ENCODE measurements at places on chromosomes 13 and 19. TPM values are rescaled to one million over a fixed set of nuclear protein-coding genes. Genes with fewer than 3 reads are reported as not detected.

Gene DHDH
- total RNA-seq = 8.6 TPM

Gene PRTN3
- 2.7 TPM for total RNA-seq

DNA sequence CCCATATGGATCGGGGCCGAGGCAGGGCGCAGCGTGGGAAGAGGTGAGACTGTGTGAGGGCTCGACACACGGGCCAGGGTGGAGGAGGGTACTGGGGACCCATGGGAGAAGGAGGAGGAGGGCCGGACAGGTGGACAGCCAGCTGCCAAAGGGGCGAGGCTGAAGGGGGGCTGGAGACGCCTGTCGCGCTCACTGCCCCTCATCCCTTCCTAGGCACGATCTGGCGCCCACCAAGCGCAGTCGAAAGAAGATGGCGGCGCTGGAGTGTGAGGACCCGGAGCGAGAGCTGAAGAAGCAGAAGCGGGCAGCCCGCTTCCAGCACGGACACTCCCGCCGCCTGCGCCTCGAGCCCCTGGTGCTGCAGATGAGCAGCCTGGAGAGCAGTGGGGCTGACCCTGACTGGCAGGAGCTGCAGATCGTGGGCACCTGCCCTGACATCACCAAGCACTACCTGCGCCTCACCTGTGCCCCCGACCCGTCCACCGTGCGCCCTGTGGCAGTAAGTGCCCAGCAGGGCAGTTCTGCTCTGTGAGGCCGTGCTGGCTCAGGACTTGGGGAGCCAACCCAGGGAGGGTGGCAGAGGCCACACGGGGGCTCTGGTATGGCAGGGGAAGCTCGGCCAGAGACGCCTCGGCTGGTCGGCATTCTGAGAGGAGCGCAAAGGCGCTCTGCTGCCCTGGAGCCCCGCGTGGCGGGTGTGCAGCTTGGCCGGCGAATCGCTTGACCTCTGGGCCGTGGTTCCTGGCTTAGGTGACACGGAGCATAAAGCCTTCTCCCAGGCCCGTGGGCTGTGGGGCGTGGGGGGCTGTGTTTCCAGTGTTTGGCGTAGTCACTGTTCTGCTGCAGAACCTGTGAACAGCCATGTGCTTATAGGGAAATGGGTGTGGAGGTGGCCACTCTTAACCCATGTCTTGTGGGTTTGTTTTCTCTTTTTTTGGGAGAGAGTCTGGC, 6.9 kb downstream of the LENG9 start:
- DNase-seq = no peak

GRCh38 chr13:19882231-19882630, 18.8 kb upstream of the ZMYM5 start:
- DNase-seq = no peak

Gene TEX101
- not detected for total RNA-seq

DNA sequence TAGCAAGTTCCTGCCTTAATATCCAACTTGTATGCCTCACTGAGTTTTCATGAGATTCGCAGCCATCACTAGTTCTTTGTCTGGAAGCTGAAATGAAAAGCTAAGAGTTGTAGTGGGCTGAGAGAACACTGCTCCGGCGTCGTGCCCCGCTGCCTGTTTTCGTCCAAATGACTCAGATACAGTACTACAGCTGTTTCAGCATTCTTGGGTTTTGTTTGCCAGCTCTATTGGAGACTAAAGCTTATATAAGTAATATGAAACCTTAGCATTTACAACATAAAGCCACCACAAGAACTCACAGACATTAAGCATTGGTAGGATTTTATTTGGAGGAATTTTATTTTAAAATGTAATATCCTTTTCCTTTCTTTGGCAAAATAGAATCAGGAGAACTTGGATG, 299.7 kb downstream of the DLEU7 start:
- DNase-seq = no peak

DNA sequence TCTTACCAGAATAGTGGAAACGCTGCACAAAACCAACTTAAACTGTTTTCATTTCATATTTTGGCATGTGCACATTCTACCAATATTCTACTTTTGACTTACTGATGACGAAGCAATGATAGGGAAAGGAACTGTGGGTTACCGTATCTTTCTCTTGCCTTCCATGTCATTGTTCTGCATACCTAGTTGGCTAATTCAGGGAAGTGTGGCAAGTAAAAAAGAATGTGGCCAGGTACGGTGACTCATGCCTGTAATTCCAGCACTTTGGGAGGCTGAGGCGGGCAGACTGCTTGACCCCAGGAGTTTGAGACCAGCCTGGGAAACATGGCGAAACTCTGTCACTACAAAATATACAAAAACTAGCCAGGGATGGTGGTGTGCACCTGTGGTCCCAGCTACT, 108.2 kb downstream of the SIPA1L3 start:
- DNase-seq = no peak

Gene SLC25A41
- total RNA-seq = 0.93 TPM

Gene C3
- total RNA-seq = 7.0 TPM

GRCh38 chr13:110109140-110109783, 197.7 kb downstream of the COL4A1 start:
- no peak for DNase-seq

DNA sequence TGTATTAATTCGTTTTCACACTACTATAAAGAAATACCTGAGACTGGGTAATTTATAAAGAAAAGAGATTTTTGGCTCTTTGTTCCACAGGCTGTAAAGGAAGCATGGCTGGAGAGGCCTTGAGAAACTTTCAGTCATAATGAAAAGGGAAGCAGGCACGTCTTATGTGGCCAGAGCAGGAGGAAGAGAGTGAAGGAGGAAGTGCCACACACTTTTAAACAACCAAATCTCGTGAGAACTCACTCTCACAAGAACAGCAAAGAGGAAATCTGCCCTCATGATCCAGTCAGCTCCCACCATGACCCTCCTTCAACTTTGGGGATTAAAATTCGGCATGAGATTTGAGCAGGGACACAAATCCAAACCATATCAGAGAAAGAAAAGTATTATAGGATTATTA, 1255.9 kb upstream of the MIR17HG start:
- DNase-seq = no peak

Gene CD37
- 0.76 TPM for total RNA-seq

GRCh38 chr19:30390356-30390988, 18.3 kb downstream of the ZNF536 start:
- DNase-seq = no peak

GRCh38 chr13:73910733-73911132, 223.5 kb downstream of the KLF12 start:
- no peak for DNase-seq

DNA sequence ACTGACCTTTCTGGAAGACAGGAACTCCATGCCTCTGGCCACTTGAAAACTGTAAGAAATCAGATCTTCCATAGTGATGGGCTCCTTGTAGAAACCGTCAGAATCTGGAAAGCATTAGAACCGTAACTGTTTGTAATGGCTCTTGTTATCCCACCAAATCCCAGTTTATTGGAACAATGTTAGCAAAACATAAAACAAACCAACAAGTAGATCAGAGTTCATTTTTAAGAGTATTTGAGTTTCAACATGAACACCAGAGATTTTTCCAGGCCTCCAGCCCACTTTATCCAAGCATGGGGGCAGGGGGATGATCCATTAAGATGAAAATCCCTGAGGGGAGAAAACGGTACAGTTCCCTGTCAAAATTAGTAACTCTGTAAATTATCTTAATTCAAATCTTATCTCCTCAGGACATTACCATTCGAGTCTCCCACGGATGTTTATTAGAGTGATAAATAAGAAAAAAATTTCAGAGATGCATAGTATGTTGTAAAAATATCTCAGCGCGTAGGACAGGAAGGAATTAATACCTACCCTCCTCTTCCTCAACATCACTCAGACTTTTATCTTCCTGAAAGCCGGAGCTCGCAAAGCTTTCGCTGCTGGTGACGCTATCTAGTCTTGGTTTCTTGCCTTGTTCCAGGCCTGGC, 172.5 kb downstream of the FLT1 start:
- no peak for DNase-seq

Gene CYP4F3
- total RNA-seq = 3.6 TPM

DNA sequence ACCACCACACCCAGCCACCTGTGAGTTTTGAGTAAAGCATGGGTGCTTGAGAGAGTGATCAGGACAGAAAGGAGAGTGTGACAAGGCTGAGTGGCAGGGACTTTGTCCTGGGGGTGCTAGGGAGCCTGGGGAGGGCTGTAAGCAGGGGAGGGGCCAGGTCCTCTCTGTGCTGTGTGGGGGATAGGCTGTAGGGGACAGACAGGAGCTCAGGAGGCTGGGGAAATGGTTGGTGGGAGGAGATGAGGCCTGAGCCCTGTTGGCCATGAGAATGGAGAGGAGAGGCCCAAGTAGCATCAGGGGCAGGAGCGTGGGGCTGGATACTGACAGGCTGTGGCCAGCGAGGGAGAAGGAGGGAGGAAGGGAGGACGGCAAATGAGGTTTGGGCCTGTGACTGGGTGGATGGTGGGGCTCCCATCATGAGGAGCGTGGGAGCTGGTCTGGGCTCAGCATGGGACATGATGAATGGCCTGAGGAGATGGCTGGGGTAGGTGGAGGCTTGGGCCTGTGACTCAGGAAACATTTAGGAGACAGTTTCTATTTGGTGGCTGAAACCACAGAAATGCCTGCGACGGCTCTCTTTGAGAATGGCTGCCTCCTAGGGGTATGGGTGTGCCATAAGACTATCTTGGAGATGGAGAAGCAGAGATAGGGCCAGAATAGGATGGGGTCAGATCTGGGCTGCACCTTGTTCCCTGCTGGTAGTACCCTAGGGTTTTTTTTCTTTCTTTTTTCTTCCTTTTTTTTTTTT, 25.0 kb downstream of the GRIN2D start:
- no peak for DNase-seq

DNA sequence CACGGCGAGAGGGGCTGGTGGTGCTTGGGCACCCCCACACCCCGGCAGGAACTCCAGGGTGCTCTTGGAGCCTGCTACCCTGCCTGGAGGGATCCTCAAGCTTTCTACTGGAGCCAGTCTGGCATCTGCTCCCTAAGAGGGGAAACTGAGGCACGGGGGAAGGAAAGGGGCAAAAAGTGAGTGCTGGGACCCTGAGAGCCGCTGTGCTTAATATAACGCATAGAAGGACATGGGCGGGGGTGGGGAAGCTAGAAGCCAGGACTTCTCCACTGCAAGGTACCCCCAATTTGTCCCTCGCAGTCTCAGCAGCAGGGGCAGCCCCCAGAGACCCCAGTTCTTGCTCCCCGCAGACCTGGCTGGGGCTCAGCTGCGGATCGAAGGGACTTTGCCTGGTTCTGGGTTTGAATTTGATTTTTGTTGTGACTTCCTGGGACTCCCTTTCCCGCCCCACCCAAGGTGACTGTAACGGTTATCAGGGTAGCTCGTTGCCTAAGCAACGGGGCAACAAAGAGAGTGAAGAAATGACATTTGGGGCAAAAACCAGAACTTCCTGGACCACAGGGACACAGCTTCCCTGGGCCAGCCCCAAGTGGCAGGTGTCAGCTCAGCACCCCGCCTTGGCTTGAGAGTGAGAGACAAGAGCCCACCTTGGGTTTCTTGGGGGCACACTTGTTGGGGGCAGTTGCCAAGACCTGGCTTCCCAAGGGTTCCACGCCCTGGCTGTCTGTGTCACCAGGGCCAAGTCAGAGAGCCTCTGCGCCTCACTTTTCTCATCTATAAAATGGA, 638 bp downstream of the ADGRE5 start:
- DNase-seq = no peak

Gene B3GLCT
- 3.9 TPM for total RNA-seq

- no peak for DNase-seq
These were observed 129.4 kb downstream of the AKAP11 start for GRCh38 chr13:42401376-42401775.

GRCh38 chr13:71798707-71799106, 68.3 kb downstream of the DACH1 start:
- DNase-seq = no peak

All from HCT116 (cell line).